ENCODE measurements at places on chromosomes 3 and 15. TPM values are rescaled to one million over a fixed set of nuclear protein-coding genes. Genes with fewer than 3 reads are reported as not detected.

DLL4 gene
- polyA plus RNA-seq: 0.22 TPM

GBE1 gene
- 3.3 TPM for polyA plus RNA-seq

CALML4 gene
- 3.5 TPM for polyA plus RNA-seq

C3orf49 gene
- not detected for polyA plus RNA-seq

SPSB4 gene
- 17.6 TPM for polyA plus RNA-seq

GPR171 gene
- polyA plus RNA-seq: not detected

GPR62 gene
- polyA plus RNA-seq: 0.29 TPM

RHCG gene
- 0.53 TPM for polyA plus RNA-seq

SCN11A gene
- polyA plus RNA-seq: 0.21 TPM

DNAH12 gene
- not detected for polyA plus RNA-seq

EBLN2 gene
- polyA plus RNA-seq: 1.9 TPM

PPP2R3A gene
- 4.1 TPM for polyA plus RNA-seq

PRKCD gene
- polyA plus RNA-seq: 23.9 TPM

FBXO40 gene
- 0.05 TPM for polyA plus RNA-seq

TRPM1 gene
- 0.05 TPM for polyA plus RNA-seq

COL6A5 gene
- polyA plus RNA-seq: 0.05 TPM

TWF2 gene
- 90.4 TPM for polyA plus RNA-seq

CGGBP1 gene
- 15.7 TPM for polyA plus RNA-seq

AZI2 gene
- polyA plus RNA-seq: 17.4 TPM

IMPDH2 gene
- 363 TPM for polyA plus RNA-seq

DUOXA2 gene
- polyA plus RNA-seq: 0.05 TPM

TMC3 gene
- polyA plus RNA-seq: not detected

CCR3 gene
- polyA plus RNA-seq: not detected

PSMD2 gene
- 272 TPM for polyA plus RNA-seq

CAMP gene
- not detected for polyA plus RNA-seq

SLC51B gene
- polyA plus RNA-seq: not detected

SPATA12 gene
- polyA plus RNA-seq: 0.93 TPM

GOLGA8H gene
- 0.26 TPM for polyA plus RNA-seq

LRRK1 gene
- 1.2 TPM for polyA plus RNA-seq

CLRN1 gene
- 0.20 TPM for polyA plus RNA-seq
